ENCODE measurements at places on chromosomes 6 and 20.

DNA sequence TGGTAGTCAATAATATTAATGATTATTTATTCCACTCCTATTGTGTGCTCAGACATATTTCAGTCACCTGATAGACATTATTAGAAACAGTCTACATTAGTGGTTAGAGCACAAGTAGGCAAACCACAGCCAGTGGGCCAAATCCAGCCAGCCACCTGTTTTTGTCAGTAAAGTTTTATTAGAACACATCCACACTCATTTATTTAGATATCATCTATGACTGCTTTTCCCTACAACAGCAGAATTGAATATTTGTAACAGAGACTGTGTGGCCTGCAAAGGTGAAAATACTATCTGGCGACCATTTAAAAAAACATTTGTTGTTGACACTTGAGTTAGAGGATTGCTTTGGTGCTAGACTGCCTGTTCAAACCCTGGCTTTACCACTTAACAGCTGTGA is 220.0 kb upstream of the ZFP64 start:
- no peak for ATAC-seq

- ATAC-seq, result no peak
Observed at GRCh38 chr6:132932588-132932987, 118.2 kb downstream of the RPS12 start.

GRCh38 chr6:134201716-134202115 is 116.2 kb downstream of the SGK1 start:
- no peak for ATAC-seq

DNA sequence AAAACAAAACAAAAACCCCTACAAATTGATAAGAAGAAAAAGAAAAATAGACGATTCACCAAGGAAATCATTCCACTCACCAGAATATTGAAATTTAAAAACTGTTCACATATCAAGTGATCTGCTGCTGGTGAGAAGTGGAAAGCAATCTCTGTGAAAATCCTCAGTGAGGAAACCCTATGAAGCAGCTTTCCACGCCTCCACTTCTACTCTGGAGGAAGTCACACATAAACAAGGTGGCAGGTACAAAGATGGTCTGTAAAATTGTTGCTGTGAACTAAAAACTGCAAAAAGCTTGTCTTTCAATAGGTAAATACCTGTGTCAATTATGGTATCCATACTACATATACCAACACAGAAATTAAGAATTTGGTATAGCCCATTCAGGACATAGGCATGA is 18.5 kb downstream of the CD164 start:
- no peak for ATAC-seq

GRCh38 chr6:157622427-157622826 is 200.6 kb upstream of the SNX9 start:
- ATAC-seq, result no peak

DNA sequence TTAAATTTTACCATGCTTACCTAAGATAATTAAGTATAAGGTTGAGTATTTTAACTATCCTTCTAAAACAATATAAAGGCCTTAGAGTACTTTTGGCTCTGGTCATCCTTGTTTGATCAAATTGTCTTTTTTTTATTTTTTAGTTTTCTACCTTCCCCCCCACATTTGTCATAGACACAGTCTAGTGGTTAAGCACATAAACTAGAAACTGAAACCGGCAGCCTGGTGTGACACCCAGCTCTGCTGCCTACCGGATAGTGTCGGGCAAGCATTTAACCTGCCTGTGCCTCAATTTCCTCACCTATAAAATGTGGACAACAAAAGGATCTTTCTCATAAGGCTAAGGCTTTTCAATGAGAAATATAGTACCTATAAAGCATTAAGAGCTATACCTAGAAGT is 21.6 kb upstream of the TULP4 start:
- no peak for ATAC-seq

DNA sequence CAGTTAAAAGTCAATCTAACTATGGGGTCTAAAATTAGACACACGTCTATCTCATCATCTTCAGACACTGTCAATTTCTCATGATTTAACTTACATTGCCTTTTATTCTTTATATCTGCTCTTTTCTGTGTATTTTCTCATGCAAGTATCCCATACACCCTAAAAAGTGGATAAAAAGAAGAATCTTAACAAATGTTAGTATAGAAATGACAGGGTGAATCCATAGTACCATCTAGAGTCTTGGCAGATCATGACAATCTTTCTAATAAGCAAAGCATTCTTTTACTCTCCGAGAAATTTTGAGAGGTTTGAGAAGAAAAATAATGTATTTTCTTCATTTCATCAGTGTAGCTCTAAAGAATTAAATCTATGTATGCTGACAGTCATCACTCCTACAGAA is 382.7 kb downstream of the C6orf118 start:
- ATAC-seq, result no peak

GRCh38 chr6:32744776-32745175 is 3.6 kb downstream of the HLA-DQA2 start:
- no peak for ATAC-seq

DNA sequence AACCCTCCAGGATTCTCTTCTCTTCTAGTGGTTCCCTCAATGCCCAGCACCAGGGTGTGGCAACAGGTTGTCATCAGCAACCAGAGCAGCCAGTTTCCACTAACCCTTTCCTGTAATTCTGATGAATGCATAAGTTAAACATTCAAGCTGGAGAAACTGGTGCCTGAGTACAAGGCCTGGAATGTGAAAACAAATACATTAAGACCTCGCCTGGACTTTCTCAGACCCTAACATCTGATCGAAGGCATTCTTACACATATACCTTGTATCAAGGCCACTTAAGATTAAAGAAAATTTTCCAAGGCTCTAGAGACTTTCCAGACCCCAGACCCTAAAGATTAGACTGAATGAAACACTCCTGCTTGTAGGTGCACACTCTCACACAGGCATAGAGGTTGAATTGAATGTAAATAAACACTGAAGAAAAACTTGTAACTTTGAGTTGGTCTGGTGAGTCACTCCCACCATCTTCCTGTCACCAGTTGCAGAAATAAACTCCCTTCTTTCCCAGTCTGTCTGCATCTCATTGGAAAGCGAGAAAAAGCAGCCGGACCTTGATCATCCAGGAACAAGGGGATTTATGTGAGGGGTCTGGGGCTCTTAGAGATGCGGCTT is 9.0 kb downstream of the LRP11 start:
- ATAC-seq, result peak; percentile 81

DNA sequence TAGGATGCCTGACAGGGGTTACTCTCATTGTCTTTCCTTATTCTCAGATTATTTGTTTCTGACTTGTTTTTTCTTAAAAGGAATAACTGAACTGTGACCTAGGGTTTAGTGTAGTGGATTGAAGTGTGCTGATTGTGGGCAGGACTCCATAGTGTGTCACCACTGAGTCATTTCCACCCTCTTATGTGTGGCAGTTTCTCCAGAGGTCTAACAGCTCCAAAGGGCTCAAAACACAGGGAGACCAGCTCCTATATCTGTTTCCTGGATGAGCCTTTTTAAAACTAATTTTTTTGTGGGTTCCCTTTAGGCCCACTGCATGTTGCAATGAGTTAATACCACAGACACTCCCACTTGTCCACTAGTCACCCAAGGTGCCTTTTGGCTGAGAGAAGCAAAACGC is 951.1 kb upstream of the ADGRB3 start:
- ATAC-seq, result no peak

DNA sequence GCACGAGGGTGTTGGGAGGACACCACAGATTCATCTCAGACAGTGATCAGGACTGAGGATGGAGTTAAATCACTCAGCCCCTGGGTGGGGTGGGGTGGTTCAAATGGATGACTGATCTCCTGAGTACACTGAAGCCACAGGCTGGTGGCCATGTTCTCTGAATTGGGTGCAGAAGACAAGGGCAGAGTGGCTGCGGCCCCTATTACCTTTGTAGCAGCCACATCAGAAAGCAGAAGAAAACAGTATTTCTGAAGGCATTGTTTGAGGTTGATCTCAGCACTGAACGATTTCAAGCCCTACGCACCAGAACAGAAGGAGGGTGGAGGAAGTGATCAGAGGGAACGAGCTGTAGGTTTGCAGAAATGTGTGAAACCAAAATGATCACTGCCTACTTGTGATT is 71.6 kb downstream of the SH3BGRL2 start:
- no peak for ATAC-seq

- ATAC-seq, result no peak
Observed at GRCh38 chr6:26056583-26057350, 30.5 kb upstream of the HFE start.

GRCh38 chr6:7173843-7174503 is 66.2 kb downstream of the RREB1 start:
- ATAC-seq, result no peak

DNA sequence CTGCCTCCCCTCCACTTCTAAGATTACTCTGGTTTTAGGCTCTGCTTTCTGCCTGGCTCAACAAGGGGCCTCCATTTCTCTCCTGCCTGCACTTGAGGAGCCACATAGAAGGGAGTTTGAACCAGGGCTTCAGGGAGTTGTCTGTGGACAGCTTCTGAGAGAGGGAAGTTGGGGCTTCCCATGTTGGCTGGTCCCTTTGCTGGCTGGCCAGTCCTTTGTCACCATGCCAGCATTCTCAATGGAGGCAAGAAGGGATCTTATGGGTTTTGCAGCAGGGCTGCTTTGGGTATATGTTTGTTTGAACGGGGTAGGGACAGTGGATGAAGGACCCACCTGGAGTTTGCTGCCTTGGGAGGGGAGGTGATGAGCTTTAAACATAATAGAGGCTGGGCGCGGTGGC is 124.9 kb downstream of the CARMIL1 start:
- no peak for ATAC-seq

DNA sequence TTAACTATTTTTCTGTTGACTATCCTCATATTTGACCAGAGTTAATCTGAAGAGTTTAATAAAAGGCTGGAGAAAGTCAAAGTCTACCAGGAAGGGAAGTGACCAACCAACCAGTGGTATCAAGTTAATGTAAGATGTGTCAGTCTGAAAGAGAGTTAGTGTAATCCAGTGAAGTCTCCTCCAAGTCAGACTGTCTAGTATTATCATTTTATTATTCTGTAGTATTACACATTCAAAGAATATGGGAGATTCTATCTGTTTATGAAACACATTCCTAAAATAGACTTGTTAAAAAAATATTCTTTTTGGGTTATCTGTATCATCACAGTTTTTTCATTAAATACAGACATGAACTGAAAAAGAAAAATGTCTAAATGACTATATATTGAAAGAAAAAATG is 194.4 kb downstream of the BTBD9 start:
- peak; percentile 54 for ATAC-seq

- ATAC-seq, result no peak
Observed at GRCh38 chr20:53960579-53961272, 109.7 kb downstream of the BCAS1 start.

DNA sequence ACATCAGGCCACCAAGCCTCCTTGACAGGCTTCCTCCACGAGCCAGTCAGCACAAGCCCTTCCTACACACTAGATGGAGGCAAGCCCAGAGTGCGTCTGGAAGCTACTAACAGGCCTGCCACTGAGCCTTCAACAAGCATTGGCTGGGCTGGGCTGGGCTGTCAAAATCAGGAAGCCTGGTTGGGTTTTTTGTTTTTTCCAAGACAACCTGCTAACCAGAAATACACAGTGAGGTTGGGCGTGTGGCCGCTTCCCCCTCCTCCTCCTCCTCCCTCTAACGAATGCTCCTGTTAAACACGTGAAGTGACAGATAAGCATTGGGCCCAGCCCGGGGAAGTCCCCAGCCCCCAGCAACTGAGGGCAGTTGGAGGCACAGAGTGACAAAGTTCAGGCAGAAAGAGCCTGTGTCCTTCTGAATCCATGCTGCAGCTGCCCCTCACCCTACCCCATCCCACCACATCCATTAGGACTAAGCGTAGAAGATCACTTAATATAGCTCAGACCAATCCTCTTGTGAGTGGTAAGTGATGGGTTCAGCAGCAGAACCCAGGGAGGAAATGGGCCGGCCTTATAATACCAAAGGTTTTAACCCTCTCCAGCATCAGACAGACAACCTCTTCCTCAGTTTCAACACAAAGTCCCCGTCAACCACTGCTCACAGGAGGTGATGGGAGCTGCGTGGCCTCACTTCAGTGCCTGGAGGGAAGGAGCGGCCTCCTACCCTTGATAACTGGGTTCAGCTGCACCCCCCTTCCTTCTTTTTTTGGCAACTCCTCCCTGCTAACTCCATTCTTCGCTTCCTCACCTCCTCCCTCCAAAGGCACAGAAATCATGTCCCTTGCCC is 1.1 kb downstream of the NFATC2 start:
- peak; percentile 82 for ATAC-seq

- no peak for ATAC-seq
Observed at GRCh38 chr6:109834131-109834530, 143.0 kb downstream of the FIG4 start.

DNA sequence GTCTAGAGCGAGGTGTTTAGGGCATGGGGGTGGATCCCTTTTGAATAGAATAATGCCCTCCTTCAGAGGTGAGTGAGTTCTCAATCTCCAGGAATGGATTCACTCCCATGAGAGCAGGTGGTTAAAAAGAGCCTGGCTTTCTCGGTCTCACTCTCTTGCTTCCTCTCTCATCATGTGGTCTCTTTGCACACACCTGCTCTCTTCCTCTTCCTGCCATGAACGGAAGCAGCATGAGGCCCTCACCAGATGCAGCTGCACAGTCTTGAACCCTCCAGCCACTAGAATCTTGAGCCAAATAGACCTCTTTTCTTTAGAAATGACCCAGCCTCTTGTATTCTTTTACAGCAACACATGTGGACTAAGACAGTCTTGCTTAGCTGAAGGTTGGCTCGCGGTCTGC is 119.3 kb downstream of the BMP7 start:
- no peak for ATAC-seq

DNA sequence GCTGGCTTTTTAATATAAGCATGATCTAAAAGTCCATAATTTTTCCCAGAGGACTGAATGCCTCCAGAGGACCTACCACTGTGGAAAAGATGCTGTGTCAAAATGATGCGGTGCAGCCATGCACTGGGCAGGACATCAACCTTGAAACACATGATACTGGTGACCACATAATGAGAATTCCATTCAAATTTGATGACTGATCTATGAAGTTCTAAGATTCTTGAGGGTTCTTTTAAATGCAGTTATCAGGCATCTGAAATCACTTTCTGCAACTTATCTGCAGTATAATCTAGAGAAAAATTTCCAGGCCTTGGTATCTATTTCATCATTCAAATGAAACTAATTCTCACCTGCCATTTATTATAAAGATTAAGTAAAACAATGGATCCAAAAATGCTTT is 15.0 kb upstream of the MARCKS start:
- ATAC-seq, result peak; percentile 91
